ENCODE measurements at places on chromosomes 1 and 21. TPM values are rescaled to one million over a fixed set of nuclear protein-coding genes. Genes with fewer than 3 reads are reported as not detected.

SYPL2 gene
- 1.7 TPM for total RNA-seq

CD48 gene
- not detected for total RNA-seq

CHIA gene
- total RNA-seq = not detected

PKN2 gene
- 58.8 TPM for total RNA-seq

CASQ2 gene
- total RNA-seq = not detected

TTC22 gene
- not detected for total RNA-seq

C2CD2 gene
- total RNA-seq = 20.2 TPM

HSD11B1 gene
- 33.3 TPM for total RNA-seq

CADM3 gene
- total RNA-seq = 6.0 TPM

COX20 gene
- total RNA-seq = 44.2 TPM

ARHGEF2 gene
- total RNA-seq = 161 TPM

SLC45A1 gene
- 2.0 TPM for total RNA-seq

APCS gene
- not detected for total RNA-seq

OR2T29 gene
- not detected for total RNA-seq

SDC3 gene
- 26.8 TPM for total RNA-seq

BARHL2 gene
- not detected for total RNA-seq

HSPB7 gene
- 8.9 TPM for total RNA-seq

LRRIQ3 gene
- 1.3 TPM for total RNA-seq

CHRNB2 gene
- under 0.01 TPM for total RNA-seq

EXTL1 gene
- total RNA-seq = 0.18 TPM

TRPM2 gene
- total RNA-seq = 0.08 TPM

SEMA6C gene
- total RNA-seq = 1.6 TPM

FCGR2B gene
- total RNA-seq = not detected

VSIG8 gene
- not detected for total RNA-seq

CLCA2 gene
- total RNA-seq = 8.8 TPM

CD1D gene
- total RNA-seq = not detected

SLC6A9 gene
- 25.9 TPM for total RNA-seq

DBT gene
- total RNA-seq = 7.7 TPM

OR2AK2 gene
- not detected for total RNA-seq

CGN gene
- total RNA-seq = 0.09 TPM

RNU1-3 gene
- under 0.01 TPM for total RNA-seq

FBXO42 gene
- total RNA-seq = 18.6 TPM

SPTA1 gene
- total RNA-seq = 1.2 TPM

PCAT6 gene
- not detected for total RNA-seq

SERPINC1 gene
- total RNA-seq = not detected

IVL gene
- total RNA-seq = not detected

SLC6A17 gene
- total RNA-seq = 0.16 TPM

HHIPL2 gene
- 0.18 TPM for total RNA-seq

RGS2 gene
- total RNA-seq = 61.5 TPM

CYB561D1 gene
- 8.1 TPM for total RNA-seq

CTSE gene
- not detected for total RNA-seq

CHRM3 gene
- not detected for total RNA-seq

LHX8 gene
- not detected for total RNA-seq

U2AF1 gene
- 18.7 TPM for total RNA-seq

DYNLT5 gene
- total RNA-seq = 1.4 TPM

TNFRSF8 gene
- total RNA-seq = 0.09 TPM

SPRR2D gene
- not detected for total RNA-seq

FAM3B gene
- total RNA-seq = not detected

ACTN2 gene
- total RNA-seq = 0.18 TPM

PADI3 gene
- not detected for total RNA-seq

SUSD4 gene
- 1.9 TPM for total RNA-seq

LCE2C gene
- total RNA-seq = not detected

TLR5 gene
- not detected for total RNA-seq

TMEM125 gene
- not detected for total RNA-seq

TAS1R1 gene
- not detected for total RNA-seq
